Fibroblast of upper back skin (primary cell): ENCODE measurements at places on chromosomes 13 and 19.

GRCh38 chr19:17184371-17184841 lies 30.8 kb upstream of the USE1 start:
- no peak for DNase-seq

GRCh38 chr13:39379118-39379517 lies 223.9 kb downstream of the LHFPL6 start:
- no peak for DNase-seq

- no peak for DNase-seq
Observed at GRCh38 chr19:15584095-15584494, 30.9 kb upstream of the CYP4F8 start.

DNA sequence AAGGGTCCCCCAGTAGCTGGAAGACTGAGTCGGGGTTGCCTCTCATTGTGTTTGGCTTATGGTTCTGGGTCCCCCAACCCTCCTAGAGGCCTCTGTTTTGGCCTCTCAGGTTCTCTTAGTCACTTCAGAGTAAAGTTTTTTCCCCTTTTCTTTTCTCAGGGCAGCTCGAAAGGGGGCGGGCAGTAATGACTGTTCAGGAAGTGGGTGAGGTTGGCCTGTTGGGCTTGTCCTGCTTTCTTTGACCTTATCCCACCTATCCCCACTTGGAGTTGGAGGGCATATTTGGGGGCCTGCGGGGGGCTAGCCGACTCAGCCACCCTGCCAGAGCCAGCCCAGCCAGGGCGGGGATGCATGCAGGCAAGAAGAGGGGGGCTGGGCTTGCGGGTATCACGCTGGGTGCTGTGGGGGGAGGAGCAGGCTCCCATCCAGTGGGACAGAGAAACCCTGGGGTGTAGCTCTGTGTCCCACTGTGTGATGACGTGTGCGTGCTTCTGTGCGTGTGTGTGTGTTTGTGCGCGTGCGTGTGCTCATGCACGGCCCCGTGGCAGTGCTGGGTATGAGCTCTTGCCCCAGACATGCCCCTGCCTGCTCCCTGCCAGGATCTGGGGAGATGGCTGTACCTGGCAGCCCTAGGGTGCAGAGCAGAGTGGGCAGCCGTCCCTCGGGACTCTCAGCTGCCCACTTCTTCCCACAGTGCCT lies 1.4 kb downstream of the CIC start:
- peak; percentile 55 for DNase-seq

GRCh38 chr19:18388100-18388959 lies 2.4 kb downstream of the GDF15 start:
- DNase-seq: peak; percentile 44

GRCh38 chr19:17510220-17510993 lies 1.0 kb upstream of the PGLS start:
- no peak for DNase-seq

DNA sequence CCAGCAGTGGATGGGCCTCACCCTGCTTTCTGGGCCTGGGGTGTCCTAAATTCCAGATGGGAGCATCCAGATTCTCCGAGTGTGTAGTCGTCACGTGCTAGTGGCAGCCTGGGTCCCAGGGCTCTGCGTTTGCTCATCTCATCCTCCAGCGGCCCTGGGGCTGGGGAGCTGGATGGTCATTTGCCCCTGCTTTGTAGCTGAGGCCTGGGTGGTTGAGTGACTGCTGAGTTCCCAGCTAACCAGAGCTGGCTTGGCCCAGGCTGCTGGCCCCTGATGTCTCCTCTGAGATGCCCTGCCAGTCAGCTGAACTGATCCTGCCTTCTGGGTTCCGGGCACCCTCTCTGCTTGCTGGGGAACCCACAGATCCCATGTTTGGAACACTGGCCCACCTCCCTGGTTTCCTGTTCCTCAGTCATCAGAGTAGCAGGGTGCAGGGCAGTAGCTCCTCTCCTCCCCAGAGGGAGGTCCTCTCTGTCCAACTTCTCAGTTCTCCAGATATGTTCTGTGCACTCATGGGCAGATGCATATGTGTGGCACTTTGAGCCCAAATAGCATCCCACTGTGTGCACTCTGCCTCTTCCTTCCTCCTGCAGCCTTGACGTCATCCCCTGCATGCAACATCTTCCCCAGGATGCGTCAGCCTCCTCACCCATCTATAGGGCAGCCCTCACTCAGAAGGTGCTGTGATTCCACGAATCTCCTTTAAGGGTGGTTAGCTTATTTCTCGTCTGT lies 22.4 kb upstream of the CRTC1 start:
- DNase-seq: no peak

GRCh38 chr13:97257800-97258799 lies 36.0 kb downstream of the MBNL2 start:
- DNase-seq: peak; percentile 84

DNA sequence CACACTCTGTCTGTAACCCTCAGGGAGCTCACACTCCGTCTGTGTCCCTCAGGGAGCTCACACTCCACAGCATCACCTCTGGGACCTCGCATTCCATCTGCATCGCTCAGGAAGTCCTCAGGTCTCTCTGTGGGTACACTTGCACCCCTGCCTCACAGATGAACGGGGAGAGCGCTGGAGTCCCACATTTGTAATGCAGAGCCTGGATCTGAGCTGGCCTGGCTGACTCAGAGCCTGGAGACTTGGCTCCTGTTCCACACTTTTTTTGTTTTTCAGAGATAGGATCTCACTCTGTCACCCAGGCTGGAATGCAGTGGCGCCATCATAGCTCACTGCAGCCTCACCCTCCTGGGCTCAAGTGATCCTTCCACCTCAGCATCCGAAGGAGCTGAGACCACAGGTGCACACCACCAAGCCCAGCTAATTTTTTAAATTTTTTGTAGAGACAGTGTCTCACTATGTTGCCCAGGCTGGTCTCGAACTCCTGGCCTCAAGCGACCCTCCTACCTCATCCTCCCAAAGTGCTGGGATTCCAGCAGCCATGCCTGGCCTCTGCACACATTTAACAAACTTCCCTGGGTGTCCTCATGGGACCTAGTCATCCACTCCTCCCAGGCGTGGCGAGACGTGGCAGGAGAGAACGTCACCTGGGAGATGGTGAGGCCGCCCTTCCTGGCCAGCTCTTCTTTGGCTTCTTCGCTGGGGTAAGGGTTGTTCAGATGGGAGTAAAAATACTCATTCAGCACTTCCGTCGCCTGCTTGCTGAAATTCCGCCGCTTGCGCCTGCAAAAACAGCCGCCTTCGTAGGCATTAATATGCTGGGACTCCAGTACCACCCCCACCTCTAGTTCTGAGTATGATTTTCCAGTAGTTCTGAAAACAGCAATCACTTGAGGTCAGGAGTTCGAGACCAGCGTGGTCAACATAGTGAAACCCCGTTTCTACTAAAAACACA lies 31.0 kb downstream of the CILP2 start:
- DNase-seq: no peak

GRCh38 chr19:1789261-1790041 lies 22.6 kb downstream of the ATP8B3 start:
- DNase-seq: no peak

DNA sequence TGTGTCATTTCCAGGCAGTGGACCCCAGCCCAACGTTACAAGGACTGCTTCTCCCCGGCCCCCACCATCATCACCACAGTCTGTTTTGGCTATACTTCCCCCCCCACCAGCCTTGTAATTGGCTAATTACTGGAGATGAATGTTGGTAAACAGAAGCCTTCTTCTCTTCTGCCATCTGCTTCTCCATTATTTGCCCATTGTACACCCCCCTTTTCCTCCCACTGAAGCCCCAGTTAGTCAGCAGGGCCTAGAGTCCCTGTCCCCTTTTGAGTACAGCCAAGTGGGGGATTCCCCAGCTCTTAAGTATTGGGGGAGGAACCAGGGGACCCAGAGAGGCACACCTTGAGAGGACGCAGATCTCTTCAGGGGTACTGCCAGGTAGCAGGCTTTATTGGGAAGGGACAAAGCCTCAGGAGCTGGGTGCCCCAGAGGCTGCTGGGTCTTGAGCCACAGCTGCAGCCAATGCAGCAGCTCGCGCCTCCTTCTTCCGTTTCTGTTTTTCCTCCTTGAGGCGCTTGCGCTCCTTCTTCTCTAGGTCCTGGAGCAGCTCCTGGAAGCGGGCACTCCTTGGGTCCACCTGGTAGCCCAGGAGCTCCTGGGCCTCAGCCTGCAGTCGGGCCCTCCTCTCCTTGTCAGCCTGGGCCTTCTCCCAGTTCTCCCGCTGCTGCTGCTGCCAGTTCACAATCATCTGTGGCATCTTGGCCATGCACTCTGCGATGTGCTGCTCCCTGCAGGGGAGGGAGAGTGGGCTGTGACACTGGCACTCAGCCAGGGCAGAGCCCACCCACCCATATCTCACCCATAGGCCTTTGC lies 3.0 kb downstream of the GADD45GIP1 start:
- no peak for DNase-seq

- no peak for DNase-seq
Observed at GRCh38 chr13:87080100-87080779, 590.9 kb upstream of the SLITRK5 start.

- no peak for DNase-seq
Observed at GRCh38 chr19:8336660-8337059, 6.4 kb downstream of the KANK3 start.

DNA sequence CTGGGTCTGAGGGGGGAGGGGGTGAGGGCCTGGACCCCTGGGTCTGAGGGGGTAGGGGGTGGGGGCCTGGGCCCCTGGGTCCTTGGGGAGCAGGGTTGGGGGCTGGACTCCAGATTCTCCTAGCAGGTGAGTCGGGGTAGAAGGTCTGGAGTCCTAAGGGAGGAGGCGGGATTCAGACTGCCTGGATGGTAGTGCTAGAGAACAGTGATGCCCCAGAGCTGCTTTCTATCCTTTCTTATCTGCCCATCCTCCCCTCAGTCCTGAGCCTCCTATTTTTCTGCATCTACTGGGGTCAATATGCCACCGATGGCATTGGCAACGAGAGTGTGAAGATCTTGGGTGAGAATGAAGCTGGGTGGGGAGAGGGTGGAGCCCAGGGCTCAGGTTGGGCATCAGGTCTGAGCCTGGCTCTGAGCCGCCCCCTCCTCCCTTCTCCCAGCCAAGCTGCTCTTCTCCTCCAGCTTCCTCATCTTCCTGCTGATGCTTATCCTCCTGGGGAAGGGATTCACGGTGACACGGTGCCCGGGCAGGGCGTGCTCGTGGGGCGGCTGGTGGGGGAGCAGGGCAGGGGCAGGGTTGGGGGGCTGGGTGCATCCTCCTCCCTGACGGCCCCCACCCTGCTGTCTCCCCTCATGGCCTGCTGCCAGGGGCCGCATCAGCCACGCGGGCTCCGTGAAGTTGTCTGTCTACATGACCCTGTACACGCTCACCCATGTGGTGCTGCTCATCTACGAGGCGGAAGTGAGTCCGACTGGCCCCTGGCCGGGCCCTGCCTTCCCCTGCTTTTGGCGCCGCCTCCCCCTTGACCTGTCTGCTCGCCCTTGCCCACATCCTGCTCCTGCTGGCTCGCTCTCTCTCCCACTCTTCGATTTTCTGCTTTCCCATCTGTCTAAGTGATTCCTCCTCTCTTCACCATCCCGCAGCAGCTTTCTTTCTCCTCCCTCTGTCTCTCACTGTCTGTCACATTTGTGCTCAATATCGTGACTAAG lies 3.4 kb downstream of the TMEM145 start:
- peak; percentile 21 for DNase-seq

GRCh38 chr19:50658441-50659317 lies 9.4 kb downstream of the C19orf81 start:
- DNase-seq: peak; percentile 59

GRCh38 chr13:43908156-43909126 lies 28.7 kb downstream of the LACC1 start:
- peak; percentile 73 for DNase-seq

- DNase-seq: no peak
Observed at GRCh38 chr13:92346046-92346445, 880.6 kb upstream of the GPC6 start.

DNA sequence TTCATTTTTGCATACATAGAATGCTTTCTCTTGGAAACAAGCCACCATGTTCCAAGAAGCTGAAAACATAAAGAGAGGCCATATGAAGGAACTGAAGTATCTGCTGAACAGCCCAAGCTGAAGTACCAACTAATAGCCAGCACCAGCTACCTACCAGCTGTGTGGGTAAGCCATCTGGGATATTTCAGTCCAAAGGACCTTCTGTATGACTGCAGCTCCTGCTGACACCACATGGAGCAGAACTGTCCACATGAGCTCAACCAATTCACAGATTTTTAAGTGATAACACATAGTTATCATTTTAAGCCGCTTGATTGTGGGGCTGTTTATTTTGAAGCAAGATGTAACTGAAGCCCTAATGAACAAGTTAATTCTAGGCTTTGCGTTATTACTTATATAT lies 621.1 kb upstream of the KLHL1 start:
- DNase-seq: no peak

DNA sequence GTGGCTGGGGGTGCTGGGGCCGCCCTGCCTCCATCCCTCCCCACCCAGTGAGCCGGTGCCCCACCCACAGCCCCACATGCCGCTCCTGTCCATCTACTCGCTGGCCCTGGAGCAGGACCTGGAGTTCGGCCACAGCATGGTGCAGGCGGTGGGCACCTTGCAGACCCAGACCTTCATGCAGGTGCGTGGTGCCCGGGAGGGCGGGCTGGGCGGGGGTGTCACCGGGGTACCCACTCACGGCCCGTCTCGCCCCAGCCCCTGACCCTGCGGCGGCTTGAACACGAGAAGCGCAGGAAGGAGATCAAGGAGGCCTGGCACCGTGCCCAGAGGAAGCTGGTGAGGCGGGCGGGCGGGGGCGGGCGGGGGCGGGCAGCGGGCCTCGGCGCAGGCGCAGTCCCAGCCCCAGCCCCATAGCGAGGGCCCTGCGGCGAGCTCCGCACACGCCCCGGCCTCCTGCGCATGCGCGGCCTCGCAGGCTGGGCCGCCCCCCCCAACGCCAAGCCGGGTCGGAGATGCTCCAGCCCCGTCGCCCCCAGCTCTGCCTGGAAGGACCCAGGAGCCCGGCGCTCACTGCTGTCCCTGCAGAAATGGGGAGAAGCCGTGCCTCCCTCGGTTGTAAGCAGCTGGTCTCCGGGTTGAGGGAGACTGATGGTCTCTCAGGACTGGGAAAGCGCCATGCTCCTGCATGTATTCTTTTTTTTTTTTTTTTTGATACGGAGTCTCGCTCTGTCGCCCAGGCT lies 7.7 kb downstream of the ARHGAP45 start:
- no peak for DNase-seq

- DNase-seq: no peak
Observed at GRCh38 chr13:97240788-97241734, 18.9 kb downstream of the MBNL2 start.

DNA sequence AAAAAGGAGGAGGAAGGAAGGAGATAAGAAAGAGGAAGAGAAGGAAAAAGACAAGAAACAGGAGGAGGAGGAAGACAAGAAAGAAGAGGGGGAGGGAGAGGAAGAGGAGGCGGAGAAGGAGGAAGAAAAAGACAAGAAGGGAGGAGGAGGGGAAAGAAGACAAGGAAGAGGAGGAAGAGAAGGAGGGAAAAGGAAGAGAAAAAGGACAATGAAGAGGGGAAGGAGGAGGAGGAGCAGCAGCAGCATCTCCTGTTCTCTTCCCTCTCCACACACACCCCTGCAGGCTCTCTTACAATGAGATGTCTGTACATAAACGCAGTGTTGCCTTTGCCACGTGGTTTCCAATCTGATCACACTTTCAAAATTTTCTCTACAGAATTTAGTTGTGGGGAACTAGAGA lies 66.6 kb downstream of the RUBCNL start:
- no peak for DNase-seq

- DNase-seq: no peak
Observed at GRCh38 chr19:13033244-13033643, 38.0 kb downstream of the NFIX start.

GRCh38 chr19:43691755-43692154 lies 21.8 kb upstream of the PLAUR start:
- no peak for DNase-seq
